Neural progenitor cell (in vitro differentiated cells): ENCODE measurements at places on chromosomes 11 and 22.

GRCh38 chr11:119338965-119339588 lies 1.6 kb downstream of the C1QTNF5 start:
- no peak for DNase-seq

DNA sequence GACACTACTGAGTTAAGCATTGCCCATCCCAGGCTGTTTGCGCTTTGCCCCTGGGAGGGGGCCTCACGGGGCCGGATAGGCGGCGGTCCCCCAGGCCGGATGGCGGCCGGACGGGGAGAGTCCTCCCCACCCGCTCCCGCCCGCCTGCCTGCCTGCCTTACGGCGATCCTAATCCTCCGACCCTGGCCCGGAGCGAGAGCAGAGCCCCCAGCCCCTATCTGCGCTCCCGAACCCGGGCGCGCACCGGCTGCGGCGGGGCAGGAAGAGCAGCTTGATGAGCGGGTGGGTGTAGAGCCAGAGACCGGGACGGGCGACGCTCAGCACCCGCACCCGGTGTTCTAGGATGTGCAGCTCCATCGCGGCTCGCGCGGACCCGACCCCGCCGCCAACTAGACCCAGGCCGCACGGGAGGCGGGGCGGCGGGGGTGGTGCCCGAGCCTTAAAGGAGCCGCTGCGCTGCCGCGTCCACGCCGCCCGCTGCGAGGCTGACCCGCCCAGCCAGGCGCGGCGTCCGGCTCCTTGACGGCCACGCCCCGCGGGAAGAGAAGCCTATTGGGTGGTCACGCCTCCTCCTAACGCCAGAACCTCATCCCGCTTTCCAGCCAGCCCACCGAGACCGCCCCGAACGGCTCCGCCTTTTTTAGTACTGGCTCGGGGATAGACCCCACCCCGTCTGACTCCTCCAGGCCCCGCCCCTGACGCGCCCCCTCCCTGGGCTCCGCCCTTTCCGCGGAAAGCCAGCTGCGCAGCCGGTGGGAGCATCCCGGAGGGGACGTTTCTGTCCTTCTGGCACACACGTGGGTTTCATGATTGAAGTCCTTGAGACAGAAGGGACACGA lies at the start of gene CASTOR1:
CASTOR1 (minus strand) TSS at position 365 of the 839 bp plus-strand sequence; CDS start at position 357, 8 bp downstream.
- DNase-seq = peak; percentile 99

DNA sequence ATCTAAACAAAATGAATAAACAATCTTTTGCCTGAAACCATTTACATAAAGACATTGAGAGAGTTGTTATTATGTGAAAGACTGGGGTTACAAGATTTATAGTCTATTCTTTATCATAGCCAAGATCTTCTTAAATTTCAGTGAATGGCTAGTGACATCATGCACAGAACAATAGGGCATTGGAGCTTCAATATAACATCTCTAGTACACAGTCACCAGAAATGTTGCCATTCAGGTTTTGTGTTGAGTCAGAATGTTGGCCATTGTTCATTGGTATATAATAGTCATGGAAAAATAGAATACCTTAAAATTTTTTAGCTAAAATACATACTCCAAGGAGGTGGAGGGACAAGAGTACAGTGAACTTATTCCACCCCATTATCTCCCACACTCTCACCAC lies 44.3 kb downstream of the SLC5A12 start:
- DNase-seq = no peak

DNA sequence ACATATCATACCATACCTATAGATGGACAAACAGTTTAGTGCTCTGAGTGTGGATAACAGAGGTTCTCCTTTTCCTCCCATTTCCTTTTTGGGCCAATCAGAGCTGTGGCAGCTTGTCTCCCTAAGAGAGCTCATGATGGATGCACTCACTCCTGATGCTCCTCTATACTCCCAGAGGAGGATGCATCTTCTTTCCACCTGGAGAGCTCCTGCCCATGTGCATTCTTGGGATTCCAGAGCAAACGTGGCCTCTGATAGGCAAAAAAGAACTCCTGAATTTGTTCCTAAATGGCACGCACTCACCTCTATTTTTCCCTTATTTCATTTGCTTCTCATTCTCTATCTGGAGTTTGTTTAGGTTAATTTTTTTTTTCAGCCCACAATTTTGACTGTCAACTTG lies 2.9 kb downstream of the MRGPRX3 start:
- no peak for DNase-seq

- DNase-seq = no peak
Measured at GRCh38 chr22:24009227-24010017, 1.7 kb upstream of the CABIN1 start.

- DNase-seq = no peak
Measured at GRCh38 chr11:17807034-17807433, 72.5 kb downstream of the KCNC1 start.

DNA sequence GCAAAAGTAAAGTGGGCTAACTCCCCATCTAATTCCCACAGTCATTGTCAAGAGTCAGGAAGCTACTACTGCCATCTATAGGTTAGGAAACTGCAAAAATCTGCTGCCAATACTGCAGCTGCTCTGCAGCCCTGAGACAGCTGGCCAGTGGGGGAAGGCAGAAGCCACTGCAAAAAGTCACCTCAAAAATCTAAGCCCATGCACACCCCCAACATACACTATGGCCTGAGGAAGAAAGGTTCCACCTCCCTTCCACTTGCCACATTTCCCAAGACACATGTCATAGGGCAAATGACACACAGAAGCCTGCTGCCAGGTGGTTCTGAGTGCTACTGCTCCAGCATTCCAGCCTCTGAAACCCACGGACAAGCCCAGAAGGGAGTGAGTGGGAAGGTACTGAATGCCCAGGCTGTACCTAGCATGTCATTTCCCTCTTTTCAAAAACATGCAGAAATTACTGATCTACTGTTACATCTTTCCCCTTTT lies 36.9 kb downstream of the DGCR2 start:
- no peak for DNase-seq

DNA sequence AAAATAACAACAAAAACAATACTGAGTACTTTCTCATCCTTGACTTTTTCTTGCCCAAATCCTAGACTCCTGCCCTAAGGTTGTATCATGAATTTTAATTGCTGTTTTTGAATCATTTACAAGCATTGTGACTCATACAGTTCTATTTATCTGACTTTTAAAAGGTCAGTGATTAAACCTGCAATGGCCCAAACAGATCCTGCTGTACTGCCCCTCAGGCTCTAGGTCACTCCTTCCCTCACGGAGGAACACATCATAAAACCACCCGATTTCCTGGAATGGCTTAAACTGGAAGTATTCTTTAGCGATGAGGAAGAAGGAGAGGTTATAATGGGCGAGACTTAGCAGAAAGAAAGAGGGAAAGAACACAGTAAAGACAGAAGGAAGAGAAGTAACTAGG lies 12.3 kb downstream of the ARFGAP3 start:
- no peak for DNase-seq

GRCh38 chr11:14335712-14336111 lies 23.3 kb downstream of the RRAS2 start:
- no peak for DNase-seq

DNA sequence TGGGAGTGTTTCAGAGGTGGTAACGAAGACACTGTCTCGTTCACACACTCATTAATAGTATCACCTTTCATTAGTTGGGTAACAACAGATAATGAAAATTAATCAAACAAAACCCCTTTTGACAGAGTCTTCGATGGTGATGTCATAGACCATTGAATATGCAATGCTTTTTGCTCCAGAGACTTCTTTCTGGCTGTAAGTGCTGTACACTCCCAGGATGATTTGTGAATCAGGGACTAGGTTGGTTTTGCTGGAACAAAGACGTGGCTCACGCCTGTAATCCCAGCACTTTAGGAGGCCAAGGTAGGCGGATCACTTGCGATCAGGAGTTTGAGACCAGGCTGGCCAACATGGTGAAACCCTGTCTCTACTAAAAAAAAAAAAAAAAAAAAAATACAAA lies 9.5 kb upstream of the RASSF10 start:
- DNase-seq = no peak

DNA sequence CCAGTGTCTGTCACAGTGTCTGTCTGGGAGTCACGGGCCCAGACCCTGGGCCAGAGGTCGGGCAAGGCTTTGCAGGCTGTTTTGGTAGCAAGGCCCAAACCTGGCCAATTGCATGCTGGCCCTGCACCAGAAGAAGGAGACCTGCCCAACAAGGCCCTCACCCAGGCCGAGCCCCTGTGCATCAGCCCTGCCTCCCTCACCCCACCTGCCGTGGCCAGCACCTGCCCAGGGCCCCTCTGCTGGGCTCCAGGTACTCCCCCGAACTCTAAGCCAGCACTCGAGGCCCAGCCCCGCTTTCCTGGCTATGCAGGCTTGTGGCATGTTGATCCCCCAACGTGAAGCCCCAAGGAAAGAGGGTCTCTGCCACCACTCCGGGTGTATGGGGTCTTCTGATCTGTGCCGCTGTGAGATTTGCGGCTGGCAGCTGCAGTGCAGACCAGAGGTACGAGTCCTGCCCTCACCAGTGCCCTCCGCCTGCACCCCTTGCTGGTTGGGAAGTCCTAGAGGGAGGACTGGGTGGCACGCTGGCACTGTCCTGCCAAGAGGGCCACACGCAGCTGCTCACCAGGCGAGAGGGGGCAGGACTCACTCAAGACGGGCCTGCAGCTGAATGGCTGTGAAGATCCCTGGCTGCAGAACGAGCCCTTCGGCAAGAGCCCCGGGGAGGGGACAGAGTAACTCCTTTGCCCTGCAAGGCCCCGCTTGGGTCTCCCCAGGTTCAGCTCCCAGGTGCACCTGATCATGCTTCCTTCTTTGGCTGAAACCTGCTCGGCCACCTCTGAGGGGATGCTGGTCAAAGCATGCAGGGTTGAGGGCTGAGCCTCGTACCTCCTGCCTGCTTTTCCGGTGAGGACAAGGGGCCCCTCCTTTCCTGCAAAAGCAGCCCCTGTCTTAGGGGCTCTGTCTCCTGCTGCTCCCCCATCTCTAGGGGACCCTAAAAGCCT lies 6.7 kb upstream of the SEPTIN5 start:
- DNase-seq = no peak

DNA sequence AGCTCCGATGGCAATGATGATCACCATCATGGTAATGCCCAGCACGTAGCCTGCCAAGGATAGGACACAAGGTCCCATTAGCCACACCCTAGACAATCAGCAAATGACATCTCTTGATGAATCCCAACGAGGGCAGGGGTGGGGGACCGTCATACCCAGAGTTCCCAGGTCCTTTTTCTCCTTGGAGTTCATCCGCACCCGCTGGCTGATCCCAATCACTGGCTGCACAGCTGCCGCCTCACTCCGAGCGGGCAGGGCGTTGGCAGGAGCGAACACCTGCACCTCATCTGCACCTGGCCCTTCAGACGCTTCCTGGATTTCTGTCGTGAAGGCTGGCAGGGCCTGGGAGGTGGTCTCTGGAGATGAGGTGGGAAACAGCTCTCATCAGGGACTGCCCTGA lies 2.9 kb downstream of the PIK3IP1 start:
- DNase-seq = no peak

GRCh38 chr11:41978945-41979344 lies 519.5 kb upstream of the LRRC4C start:
- DNase-seq = no peak

GRCh38 chr22:47144791-47145425 lies 382.5 kb downstream of the TBC1D22A start:
- no peak for DNase-seq

DNA sequence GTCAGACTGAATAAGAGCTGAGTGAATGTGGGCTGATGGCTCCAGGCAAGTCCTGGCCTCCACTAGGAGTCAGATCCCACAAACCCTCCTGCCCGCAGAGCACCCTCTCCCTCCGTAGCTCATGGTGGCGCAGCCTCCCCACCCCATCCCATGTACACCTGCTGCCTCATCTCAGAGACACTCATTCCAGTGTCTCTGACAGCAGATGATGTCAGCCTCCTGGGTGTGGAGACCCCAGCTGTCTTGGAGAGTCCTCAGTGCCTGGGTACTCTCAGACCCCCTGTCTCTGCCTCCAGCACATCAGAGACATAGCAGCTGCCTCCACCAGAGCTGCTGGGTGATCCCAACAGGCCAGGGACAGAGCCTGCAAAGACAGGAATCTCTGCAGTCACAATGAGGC lies 9.5 kb downstream of the IGLL5 start:
- DNase-seq = no peak

DNA sequence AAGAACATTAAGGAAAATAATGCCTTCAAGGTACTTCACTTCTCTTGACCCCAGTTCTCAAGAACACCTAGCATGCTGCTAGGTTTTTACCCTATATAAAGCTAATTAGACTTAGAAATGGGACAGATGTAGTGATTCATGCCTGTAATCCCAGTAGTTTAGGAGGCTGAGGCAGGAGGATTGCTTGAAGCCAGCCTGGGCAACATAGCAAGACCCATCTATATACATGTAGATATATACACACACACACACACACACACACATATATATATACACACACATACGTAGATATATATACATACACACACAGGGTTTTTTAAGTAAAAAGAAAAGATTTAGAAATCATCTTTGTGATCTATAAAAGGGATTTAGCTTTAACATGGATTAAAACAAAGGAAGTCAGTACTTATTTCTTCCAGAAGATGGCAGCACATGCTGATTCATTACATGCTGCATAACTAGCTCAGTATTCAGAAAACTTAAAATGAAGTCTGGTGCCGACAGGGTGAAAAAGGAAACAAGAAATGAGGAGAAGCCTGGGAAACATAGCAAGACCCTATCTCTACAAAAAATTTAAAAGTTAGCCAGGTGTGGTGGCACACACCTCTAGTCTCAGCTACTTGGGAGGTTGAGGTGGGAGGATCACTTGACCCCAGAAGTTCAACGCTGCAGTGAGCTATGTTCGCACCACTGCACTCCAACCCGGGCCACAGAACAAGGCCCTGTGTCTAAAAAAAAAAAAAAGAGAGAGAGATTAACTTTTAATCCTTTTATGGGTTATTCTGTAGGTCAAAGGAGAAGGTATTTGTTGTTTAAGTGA lies 28.5 kb upstream of the RBX1 start:
- DNase-seq = peak; percentile 55

DNA sequence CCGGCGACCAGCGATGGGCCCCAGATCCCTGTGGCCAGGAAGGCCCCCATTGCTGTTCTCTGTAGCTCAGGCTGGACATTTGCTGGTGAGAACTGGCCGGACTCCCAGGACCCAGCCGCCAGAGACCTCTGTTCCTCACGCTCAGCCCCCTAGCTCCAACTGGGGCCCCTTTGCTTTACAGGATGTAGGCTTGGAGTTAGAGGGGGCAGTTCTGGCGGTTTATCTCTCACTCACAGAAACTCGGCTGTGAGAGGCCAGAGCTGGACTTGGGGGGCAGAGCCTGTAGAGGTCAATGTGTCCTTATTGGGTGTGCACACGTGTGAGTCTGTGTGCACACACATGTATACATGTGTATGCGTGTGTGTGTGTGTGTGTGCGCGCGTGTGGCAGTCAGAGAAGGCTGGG lies 502 bp downstream of the SMIM38 start:
- no peak for DNase-seq

- DNase-seq = no peak
Measured at GRCh38 chr22:40975366-40975765, 24.2 kb downstream of the RBX1 start.

GRCh38 chr22:24305260-24305692 lies 34.6 kb downstream of the SPECC1L start:
- no peak for DNase-seq

DNA sequence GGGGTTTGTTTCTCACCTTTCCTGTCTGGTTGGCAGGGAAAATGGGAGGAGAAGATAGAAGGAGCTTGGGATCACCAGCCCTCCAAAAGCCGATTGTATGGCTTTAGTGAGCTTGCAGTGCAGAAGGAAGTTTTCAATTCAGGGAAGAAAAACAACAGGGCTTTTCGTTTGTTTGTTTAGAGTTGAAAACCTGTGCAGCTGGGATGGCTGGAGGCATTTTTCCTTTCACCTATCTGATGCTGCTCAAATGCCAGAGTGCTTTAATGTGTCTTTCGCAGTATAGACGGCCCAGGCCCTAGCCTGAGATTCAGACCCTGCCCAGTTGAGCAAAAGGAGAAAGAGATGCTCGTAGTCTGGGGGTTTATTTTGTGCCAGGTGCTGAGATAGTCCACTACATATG lies 87.9 kb downstream of the INSC start:
- DNase-seq = no peak

GRCh38 chr11:107858217-107859070 lies at the start of gene SLC35F2:
TSS of gene SLC35F2 (minus strand) at chr11:107858787. CDS start at chr11:107858767, 20 bp downstream.
- peak; percentile 89 for DNase-seq
